Ascending aorta (tissue), 2 donors: ENCODE measurements at places on chromosomes 7 and 10. TPM values are rescaled to one million over a fixed set of nuclear protein-coding genes. Genes with fewer than 3 reads are reported as not detected.
A peak's percentile ranks its signal among the peaks of the same experiment; 100 is the strongest.

MRC1 gene
- 15.1 TPM for total RNA-seq

ACTA2 gene
- 5,316 TPM for total RNA-seq

SCIN gene
- not detected for total RNA-seq

DNA sequence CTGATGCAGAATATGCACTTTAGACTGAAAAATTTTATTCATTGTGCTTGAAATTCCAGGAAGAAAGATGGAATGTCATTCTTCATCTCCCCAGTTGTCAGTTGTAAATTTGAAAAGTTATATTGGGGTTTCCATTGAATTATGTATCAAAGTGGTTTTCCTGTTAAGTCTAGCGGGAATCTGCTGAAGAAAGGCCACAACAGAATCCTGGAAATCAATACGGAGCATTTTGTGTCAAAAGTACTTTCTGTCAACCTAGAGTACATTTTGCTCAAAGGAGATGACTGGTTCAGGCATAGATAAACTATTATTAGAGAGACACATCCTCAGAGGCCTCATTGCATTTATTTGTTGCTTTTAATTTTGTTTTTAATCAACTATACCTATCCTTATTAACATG is 538.2 kb upstream of the SEMA3D start:
- no peaks in the 10 kb centered on the region for H3K36me3 ChIP-seq
- H3K4me3 ChIP-seq, result no peak overlapping the region
- H3K4me1 ChIP-seq, result no peaks in the 10 kb centered on the region
- no peaks in the 10 kb centered on the region for H3K27me3 ChIP-seq
- no peak overlapping the region for H3K27ac ChIP-seq

- no peak overlapping the region for H3K27ac ChIP-seq
- no peaks in the 10 kb centered on the region for H3K27me3 ChIP-seq
- no peak overlapping the region for H3K4me3 ChIP-seq
- no peaks in the 10 kb centered on the region for H3K4me1 ChIP-seq
Observed at GRCh38 chr10:23530079-23530478, 91.2 kb downstream of the OTUD1 start.

LRRN3 gene
- total RNA-seq, result 1.7 TPM

DNA sequence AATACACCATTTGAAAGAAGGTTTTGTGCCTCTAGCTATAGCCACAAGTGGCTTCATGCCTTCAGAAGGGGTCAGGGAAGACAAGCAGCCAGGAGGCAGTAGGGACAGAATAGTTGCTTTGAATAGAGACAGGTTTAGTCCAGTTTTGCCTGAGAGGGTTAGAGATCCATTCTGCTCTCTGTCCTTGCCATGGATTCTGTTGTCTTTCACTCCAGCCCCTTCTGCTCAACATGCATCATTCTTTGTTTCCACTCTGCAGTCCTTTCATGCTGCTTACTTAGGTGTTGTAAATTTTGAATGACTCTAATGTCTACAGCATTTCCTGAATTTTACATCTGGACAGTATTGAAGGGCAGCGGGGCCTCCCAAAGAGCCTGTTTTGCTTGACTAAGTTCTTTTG is 60.3 kb downstream of the CNTNAP2 start:
- no peak overlapping the region for H3K4me3 ChIP-seq
- H3K4me1 ChIP-seq, result no peaks in the 10 kb centered on the region
- DNase-seq, result no peak
- no peaks in the 10 kb centered on the region for H3K27me3 ChIP-seq
- H3K27ac ChIP-seq, result no peak overlapping the region

ZNF37A gene
- total RNA-seq, result 2.8 TPM

GRCh38 chr10:76657337-76658012 is 980.1 kb downstream of the KCNMA1 start:
- no peak for DNase-seq
- no peaks in the 10 kb centered on the region for H3K4me1 ChIP-seq
- H3K4me3 ChIP-seq, result no peak overlapping the region
- no peak overlapping the region for H3K27ac ChIP-seq
- no peaks in the 10 kb centered on the region for H3K36me3 ChIP-seq

HABP2 gene
- total RNA-seq, result not detected

IDI2 gene
- total RNA-seq, result not detected

DNA sequence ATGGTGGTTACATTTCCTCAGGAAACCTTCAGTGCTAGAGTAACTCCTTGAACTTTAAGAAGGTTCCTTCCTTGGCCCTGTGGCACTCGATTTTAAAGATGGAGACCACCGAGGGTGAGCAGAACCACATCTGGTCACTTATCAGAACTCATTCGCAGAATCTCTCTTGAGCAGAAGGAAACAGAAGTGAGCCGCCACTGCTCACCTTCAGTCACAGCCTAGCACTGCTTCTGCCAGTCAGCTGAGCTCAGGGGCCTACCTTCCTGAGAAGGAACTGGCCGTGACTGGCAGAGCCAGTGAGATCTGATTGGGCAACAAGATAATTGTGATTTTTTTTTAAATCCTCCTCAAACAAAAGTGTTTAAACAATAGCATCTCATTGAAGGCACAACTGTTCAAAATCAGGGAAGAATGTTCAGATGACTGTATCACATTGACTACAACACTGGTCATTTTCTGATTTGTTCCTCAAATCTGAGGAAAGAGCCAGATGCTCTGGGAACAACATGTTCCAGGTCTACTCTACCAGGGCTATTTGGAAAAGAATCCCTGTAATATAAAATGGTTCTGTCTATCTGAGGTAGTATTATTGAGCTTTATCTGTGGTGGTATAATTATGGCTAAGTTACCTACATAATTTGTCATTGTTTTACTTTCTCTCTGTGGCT is 2.7 kb upstream of the SYPL1 start:
- peaks cover 9% of the 10 kb centered on the region for H3K4me1 ChIP-seq
- no peak overlapping the region for H3K27ac ChIP-seq
- H3K27me3 ChIP-seq, result no peaks in the 10 kb centered on the region
- DNase-seq, result no peak
- H3K36me3 ChIP-seq, result no peaks in the 10 kb centered on the region
- no peak overlapping the region for H3K4me3 ChIP-seq

DNA sequence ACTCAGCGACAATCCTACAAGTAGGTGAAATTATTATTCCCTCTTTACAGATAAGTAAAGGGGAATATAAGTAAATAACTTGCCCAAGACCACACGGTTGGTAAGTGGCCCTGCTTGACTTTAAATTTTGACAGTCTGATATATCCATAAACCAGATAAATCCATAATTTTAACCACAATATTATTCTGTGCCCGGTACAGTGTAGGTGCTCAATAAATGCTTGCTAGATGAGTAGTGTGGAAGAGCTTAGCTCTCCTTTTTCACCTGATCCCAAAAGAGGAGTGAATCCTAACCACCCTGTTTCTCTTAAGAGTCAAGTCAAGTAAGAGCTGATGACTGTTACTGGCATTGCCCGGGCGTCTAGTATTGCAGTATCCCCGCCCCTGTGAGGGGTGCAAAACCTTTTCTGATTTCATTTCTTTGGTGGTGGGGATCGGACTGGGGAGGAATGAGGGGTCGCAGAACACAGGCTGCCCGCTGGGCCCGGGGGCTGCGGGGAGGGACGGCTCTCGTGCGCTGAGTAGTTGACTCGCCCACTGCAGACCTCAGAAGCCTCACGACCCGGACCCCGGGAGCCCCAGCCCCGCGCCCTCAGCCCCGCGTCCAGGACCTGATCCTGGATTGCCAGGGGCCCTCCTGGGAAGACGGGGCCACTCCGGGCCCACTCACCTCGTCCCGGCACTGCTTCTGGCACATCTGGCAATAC is 490 bp downstream of the KIN start:
- H3K27ac ChIP-seq, result peak overlapping the region; percentile 80
- H3K4me1 ChIP-seq, result peaks cover 22% of the 10 kb centered on the region
- no peaks in the 10 kb centered on the region for H3K27me3 ChIP-seq
- H3K36me3 ChIP-seq, result no peaks in the 10 kb centered on the region

OR2A14 gene
- total RNA-seq, result not detected

- no peaks in the 10 kb centered on the region for H3K4me1 ChIP-seq
- no peak for DNase-seq
- H3K4me3 ChIP-seq, result no peak overlapping the region
- no peaks in the 10 kb centered on the region for H3K36me3 ChIP-seq
Observed at GRCh38 chr7:70641882-70642281, 490.1 kb upstream of the GALNT17 start.

GRCh38 chr7:147904219-147904576 is 686.4 kb upstream of the C7orf33 start:
- DNase-seq, result no peak
- H3K27me3 ChIP-seq, result no peaks in the 10 kb centered on the region
- H3K4me3 ChIP-seq, result no peak overlapping the region
- no peaks in the 10 kb centered on the region for H3K4me1 ChIP-seq

ZNF862 gene
- 1.7 TPM for total RNA-seq

PIK3CG gene
- total RNA-seq, result 2.0 TPM

FZD8 gene
- 23.0 TPM for total RNA-seq

DNA sequence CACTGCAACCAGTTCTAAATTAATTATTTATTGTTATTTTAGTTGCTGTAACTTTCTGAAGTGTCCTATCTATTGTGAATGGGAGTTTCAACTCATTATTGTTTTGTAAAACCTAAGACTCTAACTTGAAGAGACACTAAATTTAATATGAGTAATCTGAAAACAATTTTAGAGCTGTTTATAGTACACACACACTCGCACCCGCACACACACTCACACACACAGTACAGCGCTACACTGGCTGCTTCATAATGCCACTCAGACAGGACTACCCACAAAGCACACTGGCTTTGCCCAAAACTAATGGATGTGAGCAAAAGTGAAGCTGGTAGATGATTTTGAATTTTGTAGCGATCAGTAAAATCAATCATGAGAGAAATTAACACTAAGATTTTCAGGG is 238.9 kb upstream of the ETV1 start:
- no peaks in the 10 kb centered on the region for H3K36me3 ChIP-seq
- no peak overlapping the region for H3K4me3 ChIP-seq
- no peaks in the 10 kb centered on the region for H3K4me1 ChIP-seq
- no peak overlapping the region for H3K27ac ChIP-seq

DNA sequence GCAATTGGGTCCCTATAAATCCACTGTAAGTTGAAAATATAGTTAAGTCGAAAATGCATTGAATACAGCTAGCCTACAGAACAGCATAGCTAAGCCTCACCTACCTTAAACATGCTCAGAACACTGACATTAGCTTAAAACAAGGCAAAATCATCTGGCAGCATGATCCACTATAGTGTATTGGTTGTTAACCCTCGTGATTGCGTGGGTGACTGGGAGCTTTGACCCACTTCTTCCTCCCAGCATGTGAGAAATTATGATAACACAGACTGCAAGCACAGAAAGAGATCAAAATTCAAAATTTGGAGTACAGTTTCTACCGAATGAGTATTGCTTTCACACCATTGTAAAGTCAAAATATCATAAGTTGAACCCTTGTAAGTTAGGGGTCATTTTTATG is 22.3 kb downstream of the CNTNAP2 start:
- no peaks in the 10 kb centered on the region for H3K27me3 ChIP-seq
- DNase-seq, result no peak
- no peak overlapping the region for H3K4me3 ChIP-seq
- no peak overlapping the region for H3K27ac ChIP-seq
- H3K36me3 ChIP-seq, result no peaks in the 10 kb centered on the region
- no peaks in the 10 kb centered on the region for H3K4me1 ChIP-seq

ACTR3C gene
- total RNA-seq, result 0.11 TPM

GRCh38 chr10:104446151-104446550 is 92.5 kb downstream of the CFAP58 start:
- H3K36me3 ChIP-seq, result no peaks in the 10 kb centered on the region
- peak overlapping the region; percentile 48 for H3K27ac ChIP-seq
- H3K27me3 ChIP-seq, result no peaks in the 10 kb centered on the region
- no peak for DNase-seq
- H3K4me1 ChIP-seq, result no peaks in the 10 kb centered on the region
- H3K4me3 ChIP-seq, result no peak overlapping the region

VIPR2 gene
- 17.8 TPM for total RNA-seq

EVX1 gene
- total RNA-seq, result not detected

- no peaks in the 10 kb centered on the region for H3K36me3 ChIP-seq
- H3K4me3 ChIP-seq, result no peak overlapping the region
- H3K27me3 ChIP-seq, result no peaks in the 10 kb centered on the region
- H3K4me1 ChIP-seq, result no peaks in the 10 kb centered on the region
Observed at GRCh38 chr10:125257521-125258108, 97.3 kb upstream of the CTBP2 start.

GRCh38 chr10:68721673-68722335 is 765 bp downstream of the CCAR1 start:
- H3K36me3 ChIP-seq, result peaks cover 6% of the 10 kb centered on the region
- no peaks in the 10 kb centered on the region for H3K27me3 ChIP-seq
- H3K27ac ChIP-seq, result peak overlapping the region; percentile 91

- no peak overlapping the region for H3K27ac ChIP-seq
- H3K4me3 ChIP-seq, result no peak overlapping the region
- DNase-seq, result no peak
- H3K36me3 ChIP-seq, result no peaks in the 10 kb centered on the region
Observed at GRCh38 chr7:38276096-38276877, 2.9 kb upstream of the TARP start.

GRCh38 chr10:116737627-116738327 is 4.6 kb downstream of the HSPA12A start:
- H3K27ac ChIP-seq, result no peak overlapping the region
- no peaks in the 10 kb centered on the region for H3K27me3 ChIP-seq
- H3K4me1 ChIP-seq, result no peaks in the 10 kb centered on the region
- no peak for DNase-seq
- no peak overlapping the region for H3K4me3 ChIP-seq

DNA sequence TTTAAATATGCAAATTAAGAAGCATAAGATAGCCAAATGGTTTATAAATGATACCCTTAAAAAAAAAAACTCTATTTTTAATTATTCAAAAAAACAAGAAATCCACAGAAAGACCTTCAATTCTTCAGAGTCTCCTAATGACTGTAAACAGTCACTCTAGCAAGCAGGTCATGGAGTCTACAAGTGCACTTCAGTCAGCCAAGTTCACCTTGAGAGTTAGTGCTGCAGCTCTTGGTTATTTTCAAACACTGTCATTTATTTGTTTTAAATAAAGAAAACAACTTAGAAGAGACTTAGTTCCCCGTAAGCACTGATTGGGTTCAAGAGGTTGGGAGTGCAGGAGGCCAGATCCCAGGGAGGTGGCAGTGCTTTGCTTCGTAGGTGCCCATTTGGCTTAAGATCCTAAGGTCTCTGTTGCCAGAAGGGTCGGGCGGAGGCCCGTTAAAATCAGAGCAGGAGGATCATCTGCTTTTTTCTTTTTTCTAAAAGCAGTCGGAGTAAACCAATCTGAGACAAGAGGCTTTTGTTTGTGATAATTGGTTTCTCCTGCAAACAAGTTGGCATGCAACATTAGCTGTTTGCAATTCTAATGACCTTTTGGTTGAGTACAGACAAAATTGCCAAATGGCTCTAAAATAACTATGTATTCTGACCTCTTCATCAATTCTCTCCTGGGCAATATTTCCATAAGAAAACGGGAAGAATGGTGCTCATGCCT is 86.4 kb upstream of the ELMO1 start:
- peaks cover 7% of the 10 kb centered on the region for H3K4me1 ChIP-seq
- no peaks in the 10 kb centered on the region for H3K36me3 ChIP-seq
- no peak overlapping the region for H3K4me3 ChIP-seq
- no peaks in the 10 kb centered on the region for H3K27me3 ChIP-seq

PRF1 gene
- total RNA-seq, result 6.2 TPM

DNA sequence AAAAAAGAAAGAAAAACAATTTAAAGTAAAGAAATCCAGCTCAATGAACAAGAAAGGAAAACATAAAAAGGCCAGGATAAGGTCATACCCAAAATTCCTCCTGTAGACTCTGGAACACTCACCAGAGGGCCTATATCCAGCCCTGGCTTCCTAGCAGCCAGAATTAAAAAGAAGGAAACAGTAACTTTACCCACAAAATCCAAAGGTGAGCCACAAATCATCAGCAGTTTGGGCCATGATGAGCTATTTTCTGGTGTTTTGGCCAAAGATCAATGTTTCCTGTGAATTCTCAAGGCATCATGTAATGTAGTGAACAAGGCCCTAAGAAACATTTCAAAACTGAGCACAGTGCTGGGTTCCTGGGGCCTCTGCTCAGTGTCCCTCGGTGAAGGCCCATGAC is 87.8 kb downstream of the LARP4B start:
- no peaks in the 10 kb centered on the region for H3K4me1 ChIP-seq
- no peak for DNase-seq
- H3K27ac ChIP-seq, result no peak overlapping the region
- no peak overlapping the region for H3K4me3 ChIP-seq

OR13A1 gene
- total RNA-seq, result not detected
